Fibroblast of upper back skin (primary cell): ENCODE measurements at places on chromosomes 7 and 10.

DNA sequence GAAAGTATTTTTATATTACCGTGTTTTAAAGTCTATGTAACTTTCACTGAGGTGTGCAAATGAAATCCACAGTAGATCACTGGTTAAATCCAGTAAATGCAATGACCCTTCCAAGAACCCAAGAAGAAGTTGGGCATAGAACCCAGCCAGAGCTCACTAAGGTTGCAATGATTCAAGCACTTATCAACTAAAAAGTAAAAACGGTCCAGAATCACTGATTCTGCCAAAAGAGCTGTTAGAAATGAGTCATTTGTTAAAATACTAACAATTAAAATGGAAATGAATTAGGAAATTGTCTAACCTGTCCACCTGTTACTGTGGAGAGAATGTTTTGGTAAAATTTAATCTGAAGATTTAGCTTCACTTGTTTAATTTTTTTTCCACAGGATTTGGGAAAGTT is 74.4 kb downstream of the ANK3 start:
- no peak for DNase-seq

- peak; percentile 65 for DNase-seq
Observed at GRCh38 chr10:43671659-43672531, 23.2 kb upstream of the ZNF32 start.

GRCh38 chr7:76380623-76380966 is 21.8 kb upstream of the YWHAG start:
- DNase-seq, result peak; percentile 25

- no peak for DNase-seq
Observed at GRCh38 chr10:37639200-37639599, 218.2 kb downstream of the ZNF248 start.

- no peak for DNase-seq
Observed at GRCh38 chr7:152451356-152451755, 15.6 kb upstream of the KMT2C start.

DNA sequence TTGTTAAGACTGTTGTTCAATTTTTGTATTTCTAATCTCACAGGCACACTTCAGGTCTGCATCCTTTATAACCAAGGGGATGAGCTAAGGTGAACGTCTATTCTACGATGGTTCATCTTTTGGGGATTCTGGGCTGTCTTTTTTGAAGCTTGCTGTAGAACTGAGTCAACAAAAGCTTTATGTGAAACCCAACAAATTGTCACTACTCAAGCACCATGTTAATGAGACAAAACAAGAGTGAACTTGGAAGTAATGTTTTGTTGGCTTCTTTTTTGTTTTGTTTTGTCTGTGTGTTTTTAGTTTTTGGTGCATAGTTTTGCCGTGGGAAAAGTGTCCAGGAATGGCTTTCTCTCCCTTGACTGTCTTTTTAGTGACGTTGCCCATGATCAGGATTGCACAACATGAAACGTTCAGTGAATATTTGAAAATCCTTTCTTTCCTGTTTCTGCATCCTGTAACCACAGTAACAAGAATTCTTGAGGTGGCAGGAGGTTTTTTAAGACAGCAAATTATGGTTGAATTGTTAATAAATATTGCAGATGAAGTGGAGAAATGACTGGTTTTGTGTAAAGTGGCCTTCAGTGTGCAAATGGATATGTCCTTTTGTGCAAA is 65.6 kb downstream of the WIPF3 start:
- peak; percentile 66 for DNase-seq

DNA sequence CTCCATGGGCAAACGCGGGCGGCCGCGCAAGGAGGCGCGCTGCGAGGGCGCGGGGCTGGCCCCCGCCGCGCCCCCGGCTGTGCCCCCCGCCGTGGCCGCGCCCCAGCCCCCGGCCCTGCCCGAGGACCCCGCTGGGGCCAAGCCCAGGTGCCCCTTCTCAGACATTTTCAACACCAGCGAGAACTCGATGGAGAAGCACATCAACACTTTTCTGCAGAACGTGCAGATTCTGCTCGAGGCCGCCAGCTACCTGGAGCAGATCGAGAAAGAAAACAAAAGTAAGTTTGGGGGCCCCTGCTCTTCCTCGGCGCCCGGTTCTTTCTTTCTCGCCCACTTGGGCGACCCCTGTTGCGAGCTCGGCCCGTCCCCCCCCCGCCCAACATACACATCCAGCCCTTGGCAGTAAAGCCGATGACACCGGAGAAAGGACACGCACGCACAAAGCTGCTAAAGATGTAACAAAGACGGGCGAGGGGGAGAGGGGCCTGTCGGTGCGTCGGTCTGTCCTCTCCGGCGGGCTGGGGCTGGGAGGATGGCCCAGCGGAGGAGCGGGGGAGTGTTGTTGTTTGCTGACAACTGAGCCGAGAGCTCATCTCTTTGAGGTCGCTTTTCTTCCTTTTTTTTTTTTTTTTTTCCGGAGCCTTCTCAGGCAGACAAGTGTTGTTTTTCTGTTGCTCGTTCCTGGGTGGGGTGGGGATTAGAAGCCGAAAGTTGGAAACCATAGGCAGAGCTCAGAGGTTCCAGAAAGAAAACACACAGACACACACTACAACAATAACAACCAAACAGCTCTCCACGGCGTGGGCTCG is 604 bp downstream of the MXI1 start:
- peak; percentile 16 for DNase-seq

GRCh38 chr10:124447751-124448466 is 1.9 kb downstream of the NKX1-2 start:
- DNase-seq, result no peak

GRCh38 chr7:150567871-150568301 is 696 bp downstream of the GIMAP4 start:
- no peak for DNase-seq

GRCh38 chr10:112948196-112948595 is 1.9 kb upstream of the TCF7L2 start:
- no peak for DNase-seq

DNA sequence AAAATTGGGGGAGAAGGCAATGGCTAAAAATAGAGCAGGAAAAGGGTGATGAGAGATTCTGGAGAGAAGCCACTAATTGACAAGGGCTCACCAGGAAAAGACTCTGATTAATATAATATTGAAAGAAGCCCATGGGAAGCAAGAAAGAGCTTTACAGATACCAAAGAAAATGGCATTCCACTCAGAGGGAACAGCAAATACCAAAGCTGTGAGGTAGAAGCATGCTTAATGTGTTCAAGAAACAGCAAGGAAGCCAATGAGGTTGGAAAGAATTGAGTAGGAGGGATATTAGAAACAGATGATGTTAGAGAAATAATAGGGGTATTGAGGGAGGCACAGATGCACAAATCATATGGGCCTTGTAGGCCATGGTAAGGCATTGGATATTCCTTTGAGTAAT is 130.1 kb downstream of the MYO3A start:
- DNase-seq, result no peak

GRCh38 chr10:34918776-34919315 is 103.8 kb upstream of the PARD3 start:
- no peak for DNase-seq

- no peak for DNase-seq
Observed at GRCh38 chr7:134678115-134678514, 31.5 kb downstream of the BPGM start.

DNA sequence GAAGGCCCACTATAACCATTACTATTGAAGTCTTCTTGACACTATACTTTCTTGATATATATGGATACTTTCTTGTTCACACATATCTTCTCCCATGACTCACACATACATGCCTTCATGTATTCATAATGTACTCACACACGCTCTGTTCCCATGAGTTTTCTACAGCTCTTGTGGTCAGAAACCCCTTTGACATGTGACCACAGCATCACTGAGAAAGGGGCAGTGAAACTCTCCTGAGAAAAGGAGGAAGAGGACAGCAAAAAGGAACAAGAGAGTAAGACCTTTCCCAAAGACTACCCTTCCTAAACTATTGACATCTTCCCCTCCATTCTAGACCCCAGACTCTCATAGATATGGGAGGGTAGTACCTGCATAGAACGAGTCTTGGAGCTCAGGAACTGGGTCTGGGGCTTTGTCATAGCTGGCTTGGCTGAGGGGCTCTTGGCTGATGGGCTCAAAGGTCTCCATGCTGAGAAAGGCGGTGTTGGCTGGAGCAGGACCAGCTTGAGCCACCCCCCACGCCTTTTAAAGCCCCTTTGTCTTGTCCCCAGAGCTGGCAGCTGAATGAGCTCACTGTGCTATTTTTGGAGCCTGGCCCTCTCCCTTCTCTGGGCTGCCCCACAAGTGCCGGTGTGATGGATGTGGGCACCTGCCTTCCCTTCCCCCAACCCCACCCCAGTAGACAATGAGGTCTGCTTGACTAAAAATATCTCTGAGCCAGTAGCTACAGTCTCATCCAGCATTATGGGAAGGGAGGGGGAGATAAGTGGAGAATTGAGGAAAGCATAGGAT is 5.1 kb downstream of the SYNPO2L start:
- DNase-seq, result peak; percentile 93

DNA sequence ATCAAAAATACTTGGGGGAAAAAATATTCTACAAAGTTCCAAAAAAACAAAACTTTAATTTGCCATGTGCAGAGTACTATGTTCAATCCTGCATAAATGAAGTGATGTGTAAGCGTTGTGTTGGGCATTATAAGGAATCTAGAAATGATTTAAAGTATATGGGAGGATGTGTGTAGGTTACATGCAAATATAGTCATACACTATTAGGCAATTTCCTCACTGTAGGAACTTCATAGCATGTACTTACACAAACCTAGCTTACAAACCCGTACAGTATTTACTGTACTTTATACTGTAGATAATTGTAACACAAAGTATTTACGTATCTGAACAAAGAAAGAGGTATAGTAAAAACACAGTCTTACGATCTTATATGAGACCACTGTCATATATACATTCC is 72.3 kb downstream of the NRBF2 start:
- DNase-seq, result no peak

GRCh38 chr10:9944690-9945089 is 1073.0 kb upstream of the CELF2 start:
- no peak for DNase-seq

GRCh38 chr7:8418629-8419245 is 14.7 kb upstream of the NXPH1 start:
- peak; percentile 45 for DNase-seq

- DNase-seq, result no peak
Observed at GRCh38 chr7:135204341-135204749, 7.0 kb downstream of the WDR91 start.

DNA sequence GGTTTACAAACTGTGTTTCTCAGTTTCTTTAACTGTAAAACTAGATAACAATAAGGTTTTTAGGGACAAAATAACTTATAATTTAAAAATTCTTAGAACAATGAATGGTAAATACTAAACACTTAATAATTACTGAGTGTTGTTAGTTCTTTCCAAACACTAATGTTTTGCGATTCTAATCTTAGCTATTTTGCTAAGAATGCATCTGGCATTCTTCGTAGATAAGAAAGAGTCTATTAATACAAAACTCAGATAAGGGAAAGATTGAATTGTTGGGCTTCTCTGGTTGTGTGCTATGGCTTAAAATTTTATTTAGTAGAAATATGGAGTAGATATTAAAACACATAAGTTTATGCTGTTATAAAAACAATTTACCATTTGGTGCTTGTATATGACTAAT is 45.4 kb downstream of the TMEM229A start:
- no peak for DNase-seq

DNA sequence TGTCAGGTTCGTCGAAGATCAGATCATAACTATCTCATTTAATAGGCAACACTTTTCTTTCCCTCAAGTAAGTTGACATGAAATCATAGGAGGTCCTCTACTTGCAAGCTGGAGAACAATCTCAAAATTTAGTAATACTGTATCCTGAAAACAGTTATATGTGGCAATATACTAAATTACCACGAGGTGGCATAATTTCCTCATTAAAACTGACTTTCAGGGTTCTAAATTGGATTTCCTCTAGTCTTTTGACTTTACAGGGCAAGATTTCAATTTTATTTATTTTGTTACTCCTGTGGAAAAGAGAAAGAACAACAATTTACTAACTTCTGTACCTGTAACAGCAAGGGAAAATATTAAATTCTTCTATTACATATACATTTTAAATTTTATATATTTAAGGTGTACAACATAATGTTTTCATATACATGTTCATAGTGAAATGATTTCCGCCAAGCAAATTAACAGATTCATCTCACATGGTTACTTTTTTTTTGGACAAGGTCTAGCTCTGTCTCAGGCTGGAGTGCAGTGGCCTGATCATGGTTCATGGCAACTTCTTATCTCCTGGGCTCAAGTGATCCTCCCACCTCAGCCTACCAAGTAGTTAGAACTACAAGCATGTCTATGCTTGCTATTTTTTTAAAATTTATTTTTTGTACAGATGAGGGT is 53.4 kb upstream of the CYP2C18 start:
- DNase-seq, result peak; percentile 21

DNA sequence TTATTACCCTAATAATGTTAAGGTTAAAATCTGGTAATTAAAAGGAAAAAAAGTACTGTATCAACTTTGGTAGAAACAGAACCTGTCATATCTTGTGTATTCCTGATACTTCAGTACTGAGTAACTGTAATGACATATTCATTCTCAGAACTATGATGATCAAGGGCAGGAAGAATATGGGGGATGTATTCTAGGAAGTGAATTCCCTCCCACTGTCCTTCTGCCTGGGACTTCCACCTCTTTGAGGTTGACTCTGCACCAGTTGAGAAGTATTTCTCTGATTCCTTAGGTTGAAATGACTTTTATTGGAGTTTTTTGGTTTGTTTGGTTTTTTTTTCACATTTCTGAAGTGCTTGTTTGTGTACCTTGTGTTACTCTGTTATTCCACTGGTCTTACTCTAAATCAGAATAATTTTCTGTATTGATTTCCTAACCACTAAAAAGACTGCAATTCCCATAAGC is 36.9 kb downstream of the WASL start:
- no peak for DNase-seq

GRCh38 chr7:18317941-18318340 is 177.6 kb upstream of the HDAC9 start:
- DNase-seq, result no peak

DNA sequence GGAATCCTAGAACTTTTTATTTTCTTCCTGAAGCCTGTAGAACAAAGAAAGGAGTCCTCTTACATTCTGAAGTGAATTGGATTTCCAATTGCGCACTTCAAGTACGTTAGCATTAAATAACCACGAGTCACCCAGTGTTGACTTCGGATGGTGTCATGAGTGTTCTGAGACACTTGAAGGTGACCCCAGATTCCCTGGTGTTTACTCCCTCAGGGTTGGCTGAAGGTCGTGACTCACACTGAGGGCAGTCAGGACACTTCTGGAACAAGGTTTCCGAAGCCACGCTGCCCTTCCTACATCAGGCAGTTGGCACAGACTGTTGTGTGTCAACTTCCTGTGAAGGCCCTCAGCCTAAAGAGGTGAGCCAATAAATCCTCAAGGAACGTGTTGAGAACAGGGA is 186.6 kb upstream of the CELF2 start:
- peak; percentile 80 for DNase-seq

- no peak for DNase-seq
Observed at GRCh38 chr7:149720372-149721083, 52.9 kb downstream of the ZNF467 start.

DNA sequence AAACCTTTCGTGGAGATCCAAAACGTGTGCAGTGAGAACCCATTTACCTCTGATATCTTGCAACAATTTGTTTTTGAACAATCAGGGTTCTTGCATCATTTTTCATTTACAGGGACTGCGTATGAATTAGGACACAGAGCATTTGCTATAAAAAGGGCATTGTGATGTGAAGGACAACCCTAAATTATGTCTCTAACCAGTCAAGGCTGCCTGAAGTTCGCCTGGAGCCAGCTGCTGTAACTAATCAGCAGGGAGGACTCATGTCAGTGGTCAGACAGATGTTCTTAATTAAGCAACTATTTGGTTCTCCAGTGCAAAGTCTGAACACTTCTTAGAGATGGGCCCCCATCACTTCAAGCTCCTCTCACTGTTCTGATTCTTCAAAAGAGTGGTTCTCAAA is 674.8 kb downstream of the KCNMA1 start:
- DNase-seq, result peak; percentile 77

GRCh38 chr7:155918720-155919390 is 106.6 kb upstream of the SHH start:
- DNase-seq, result peak; percentile 66
